ENCODE measurements at places on chromosomes 3 and 15.

GRCh38 chr3:122322095-122323075 is 2.7 kb upstream of the CSTA start:
- peak; percentile 19 for DNase-seq

- no peak for DNase-seq
Observed at GRCh38 chr3:194031349-194031748, 104.6 kb upstream of the HES1 start.

- DNase-seq, result peak; percentile 23
Observed at GRCh38 chr3:186401556-186401955, 39.5 kb upstream of the DGKG start.

DNA sequence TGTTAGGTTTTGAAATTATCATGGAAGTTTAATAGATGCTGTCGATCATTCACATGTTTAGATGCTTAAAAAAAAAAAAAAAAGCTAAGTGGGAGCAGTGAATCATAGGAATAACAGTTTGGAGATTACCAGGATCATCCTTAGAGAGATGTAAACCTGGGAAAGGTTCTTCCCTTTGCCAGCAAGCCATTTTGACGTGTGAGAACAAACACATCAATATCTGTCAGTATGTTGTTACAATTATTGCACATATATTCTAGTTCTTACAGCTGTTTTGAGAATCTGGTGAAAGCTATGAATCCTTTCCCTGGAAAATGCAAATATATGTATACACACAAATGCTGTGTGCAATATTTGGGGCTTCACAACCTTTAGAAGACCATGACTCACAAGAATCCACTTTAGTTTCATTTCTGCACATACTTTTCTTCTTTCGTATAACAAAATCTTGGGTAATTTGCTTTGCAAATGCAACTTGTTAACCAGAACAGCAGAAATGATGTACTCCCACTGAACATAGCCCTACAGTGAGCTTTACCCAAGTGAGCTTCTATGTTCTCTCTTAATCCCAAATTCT is 12.0 kb downstream of the NFKBIZ start:
- DNase-seq, result no peak

- DNase-seq, result no peak
Observed at GRCh38 chr3:48966367-48966766, 23.7 kb upstream of the P4HTM start.

DNA sequence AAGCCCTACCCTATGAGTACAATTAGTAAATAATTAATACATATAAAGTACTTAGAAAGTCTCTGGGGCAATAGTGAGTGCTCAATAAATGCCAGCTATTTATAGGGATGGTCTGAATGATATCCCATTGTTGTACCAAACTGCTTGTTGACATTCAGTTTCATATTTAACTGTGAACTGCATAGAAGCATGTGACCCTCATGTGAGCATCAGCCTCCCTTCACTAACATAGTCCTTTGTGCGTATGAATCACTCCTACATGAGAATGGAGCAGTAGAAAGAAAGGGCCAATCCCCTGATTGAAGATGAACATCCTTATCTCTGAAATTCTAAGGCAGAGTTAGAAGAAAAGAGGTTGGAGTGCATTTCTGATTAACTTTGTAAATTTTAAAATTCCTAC is 68.7 kb upstream of the ATP10A start:
- no peak for DNase-seq

- DNase-seq, result no peak
Observed at GRCh38 chr15:44532689-44533088, 4.3 kb upstream of the EIF3J start.

DNA sequence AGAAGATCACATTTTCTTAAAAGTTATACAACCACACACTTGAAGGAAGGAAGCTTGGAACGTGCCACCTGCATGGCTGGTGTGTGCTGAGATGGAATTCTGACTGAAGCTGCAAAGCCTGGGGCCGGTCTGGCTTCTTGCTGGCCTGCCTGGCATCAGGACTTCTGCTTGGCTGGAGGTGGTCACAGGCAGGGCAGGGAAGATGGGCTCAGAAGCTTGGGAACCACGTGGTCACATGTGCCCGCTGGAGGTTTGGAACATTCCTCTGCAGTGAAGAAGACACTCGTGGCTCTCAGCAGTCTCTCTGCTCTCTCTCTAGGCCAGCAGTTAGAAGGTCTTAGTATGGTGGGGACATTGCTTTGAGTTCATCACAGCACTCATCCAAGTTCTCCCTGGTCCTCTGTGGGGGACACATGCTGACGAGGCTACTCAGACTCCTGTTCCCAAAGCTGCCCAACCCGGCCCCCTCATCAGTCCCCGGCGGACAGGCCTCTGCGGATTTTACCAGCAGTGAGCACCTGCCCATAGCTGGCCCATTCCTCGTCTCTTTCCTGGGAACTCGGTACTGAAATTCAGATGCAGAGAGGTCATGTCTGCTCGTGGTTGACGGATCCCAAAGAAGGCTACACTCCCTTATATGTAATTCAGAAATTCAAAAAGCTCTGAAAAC is 229.0 kb downstream of the ADAMTS17 start:
- DNase-seq, result no peak

DNA sequence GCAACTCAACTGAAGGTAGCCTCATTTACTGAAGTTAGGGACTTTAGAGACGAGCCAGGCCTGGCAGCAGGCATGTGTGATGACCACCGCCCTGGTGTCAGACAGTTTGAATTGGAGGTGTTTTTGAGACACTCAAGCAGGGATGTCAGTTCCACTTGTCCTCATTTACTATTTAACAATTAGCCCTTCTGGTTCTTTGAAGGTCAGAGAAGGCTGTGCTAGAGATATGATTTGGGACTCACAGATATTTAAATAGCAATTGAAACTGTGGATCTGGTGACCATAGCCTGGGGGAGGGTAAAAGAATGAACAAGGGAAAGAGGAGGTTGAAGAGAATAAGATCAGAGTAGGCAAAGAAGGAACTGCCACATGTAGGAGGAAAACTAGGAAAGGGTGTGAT is 74.6 kb downstream of the REC114 start:
- DNase-seq, result no peak

GRCh38 chr3:161217496-161217895 is 3.6 kb upstream of the NMD3 start:
- DNase-seq, result no peak

DNA sequence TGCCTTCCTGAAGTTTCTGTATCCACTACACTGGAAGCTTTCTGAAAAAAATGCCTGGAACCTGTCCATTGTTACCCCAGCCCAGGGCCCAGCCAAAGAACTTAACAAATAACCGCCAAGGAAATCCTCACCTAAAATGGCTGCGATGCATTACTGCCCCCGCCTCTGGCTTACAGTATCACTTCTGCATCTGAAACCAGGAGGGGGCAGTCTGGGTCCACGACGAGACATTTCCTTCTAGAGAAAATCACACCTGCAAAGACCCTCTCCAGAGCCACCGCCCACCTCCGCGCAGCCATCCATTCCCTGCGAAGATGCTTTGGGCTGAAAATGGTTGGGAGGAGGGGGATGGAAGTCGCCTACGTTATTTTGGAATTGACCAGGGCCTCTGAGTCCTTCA is 22.4 kb upstream of the CELF6 start:
- DNase-seq, result peak; percentile 49

- DNase-seq, result peak; percentile 80
Observed at GRCh38 chr15:85330901-85331588, 49.4 kb upstream of the AKAP13 start.

DNA sequence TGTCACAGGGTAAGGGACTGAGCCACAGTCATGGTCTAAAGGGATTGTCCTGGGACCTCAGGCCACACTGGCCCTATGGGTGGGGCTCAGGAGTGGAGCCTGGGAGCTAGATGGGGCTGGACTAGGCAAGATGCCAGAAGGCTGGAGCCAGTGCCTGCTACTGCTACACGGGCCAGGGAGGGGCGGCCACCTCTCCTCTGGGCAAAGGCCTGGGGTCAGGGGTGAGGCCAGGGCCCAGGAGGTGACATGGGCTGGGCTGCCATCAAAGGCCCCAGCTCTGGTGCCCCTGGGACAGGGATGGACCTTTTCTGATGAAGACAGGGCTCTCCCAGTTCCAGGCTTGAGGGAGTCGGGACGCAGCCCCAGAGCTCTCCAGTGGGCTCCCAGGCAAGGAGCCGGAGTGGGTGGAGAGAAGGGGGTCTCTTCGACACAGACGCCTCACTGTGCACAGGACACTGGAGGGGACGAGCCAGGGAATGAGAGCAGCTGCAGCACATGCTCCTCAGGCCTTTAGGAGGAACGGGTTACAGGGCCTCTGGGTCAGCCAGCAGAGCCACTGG is 62.1 kb upstream of the IQSEC1 start:
- DNase-seq, result no peak

DNA sequence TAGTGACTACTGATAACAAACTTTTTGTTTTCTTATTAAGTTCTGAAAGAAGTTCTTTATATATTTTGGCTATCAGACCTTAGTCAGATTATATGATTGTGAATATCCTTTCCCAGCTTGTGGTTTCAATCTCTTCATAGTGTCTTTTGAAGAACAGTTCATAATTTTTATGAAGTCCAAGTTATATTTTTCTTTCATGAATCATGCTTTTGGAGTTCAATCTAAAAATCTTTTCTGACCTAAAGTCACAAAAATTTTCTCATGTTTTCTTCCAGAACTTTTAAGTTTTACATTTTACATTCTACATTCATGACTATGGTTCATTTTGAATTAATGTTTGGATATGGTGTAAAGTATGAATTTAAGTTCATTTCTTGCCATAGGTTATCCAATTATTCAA is 34.2 kb upstream of the OCA2 start:
- no peak for DNase-seq

- DNase-seq, result no peak
Observed at GRCh38 chr3:154786724-154787123, 293.4 kb upstream of the MME start.

DNA sequence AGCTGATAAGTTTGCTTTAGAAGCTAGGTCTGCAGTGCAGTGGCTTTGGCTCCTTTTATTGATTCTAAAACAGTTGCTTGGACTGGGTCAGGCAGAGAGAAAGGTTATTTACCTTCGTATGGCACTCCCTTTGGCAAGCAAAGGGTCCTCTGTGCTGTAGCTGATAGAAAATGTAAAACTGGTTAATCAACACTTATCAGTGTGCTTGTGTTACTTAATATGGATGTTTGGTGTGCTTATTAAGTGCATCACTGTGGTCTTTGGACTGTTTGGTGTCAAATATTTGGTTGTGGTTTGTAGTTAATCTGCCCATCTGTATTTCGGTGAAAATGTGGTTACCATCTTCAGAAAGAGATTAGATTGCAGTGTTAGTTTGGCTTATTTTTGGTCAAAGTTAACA is 16.0 kb downstream of the UBE2E2 start:
- DNase-seq, result no peak

GRCh38 chr15:28885630-28886430 is at the start of gene APBA2:
APBA2 (plus strand) TSS chr15:28885974; CDS start chr15:29053885, 167,911 bp downstream.
- DNase-seq, result peak; percentile 59

- no peak for DNase-seq
Observed at GRCh38 chr3:127870156-127870555, 44.9 kb upstream of the KBTBD12 start.

GRCh38 chr3:10140996-10141546 is 507 bp upstream of the VHL start:
- no peak for DNase-seq

DNA sequence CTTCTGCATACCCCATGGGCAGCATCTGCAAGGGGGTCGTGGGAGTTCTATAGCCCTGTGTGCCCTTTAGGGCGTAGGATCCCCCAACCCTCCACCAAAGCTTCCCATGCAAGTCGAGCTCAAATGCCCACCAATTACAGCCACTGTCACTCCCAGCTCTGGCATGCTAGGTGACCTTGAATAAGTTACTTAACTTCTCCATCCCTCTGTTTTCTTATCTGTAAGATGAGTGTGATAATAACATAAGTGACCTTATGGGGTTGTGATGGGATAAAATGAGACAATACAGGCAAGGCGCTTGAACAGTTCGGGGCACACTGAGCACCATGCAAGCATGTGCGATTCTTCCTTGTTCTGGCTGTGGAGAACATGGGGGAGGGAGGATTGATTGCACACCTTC is 74.8 kb upstream of the POMGNT2 start:
- no peak for DNase-seq

- DNase-seq, result no peak
Observed at GRCh38 chr15:44068347-44068746, 126.7 kb downstream of the FRMD5 start.

GRCh38 chr3:13972679-13973379 is 93.0 kb upstream of the WNT7A start:
- no peak for DNase-seq

GRCh38 chr3:29183346-29184087 is 97.4 kb upstream of the RBMS3 start:
- DNase-seq, result peak; percentile 56

DNA sequence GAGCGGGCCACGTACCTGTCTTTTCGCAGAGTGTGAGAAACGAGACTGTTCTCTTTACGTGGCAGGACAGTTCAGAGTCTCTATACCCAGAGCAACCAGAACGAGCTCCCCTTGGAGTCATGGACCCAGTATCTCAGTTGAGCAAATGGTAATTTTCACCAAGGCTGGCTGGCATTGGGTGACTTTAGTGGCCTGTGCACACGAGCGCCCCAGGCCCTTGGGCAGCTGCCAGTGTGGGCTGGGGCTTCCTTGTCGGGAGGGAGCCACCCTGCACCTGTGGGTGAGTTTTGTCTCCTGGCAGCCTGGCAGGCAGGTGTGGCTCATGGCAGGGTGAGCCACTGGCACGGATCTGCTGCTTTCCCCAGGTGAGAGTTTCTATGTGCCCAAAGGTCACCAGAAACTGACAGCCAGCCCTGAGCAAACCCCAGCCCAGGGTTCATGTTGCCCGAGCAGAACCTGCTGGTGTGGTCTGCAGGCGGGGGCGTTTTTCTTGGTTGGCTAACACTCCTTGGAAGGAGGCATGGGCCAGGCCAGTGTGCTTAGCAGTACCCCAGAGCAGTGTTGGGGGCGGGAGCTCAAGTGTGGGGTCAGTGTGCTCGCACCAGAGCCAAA is 135.0 kb downstream of the TJP1 start:
- no peak for DNase-seq

GRCh38 chr3:131883086-131883485 is 151.7 kb downstream of the CPNE4 start:
- DNase-seq, result no peak

DNA sequence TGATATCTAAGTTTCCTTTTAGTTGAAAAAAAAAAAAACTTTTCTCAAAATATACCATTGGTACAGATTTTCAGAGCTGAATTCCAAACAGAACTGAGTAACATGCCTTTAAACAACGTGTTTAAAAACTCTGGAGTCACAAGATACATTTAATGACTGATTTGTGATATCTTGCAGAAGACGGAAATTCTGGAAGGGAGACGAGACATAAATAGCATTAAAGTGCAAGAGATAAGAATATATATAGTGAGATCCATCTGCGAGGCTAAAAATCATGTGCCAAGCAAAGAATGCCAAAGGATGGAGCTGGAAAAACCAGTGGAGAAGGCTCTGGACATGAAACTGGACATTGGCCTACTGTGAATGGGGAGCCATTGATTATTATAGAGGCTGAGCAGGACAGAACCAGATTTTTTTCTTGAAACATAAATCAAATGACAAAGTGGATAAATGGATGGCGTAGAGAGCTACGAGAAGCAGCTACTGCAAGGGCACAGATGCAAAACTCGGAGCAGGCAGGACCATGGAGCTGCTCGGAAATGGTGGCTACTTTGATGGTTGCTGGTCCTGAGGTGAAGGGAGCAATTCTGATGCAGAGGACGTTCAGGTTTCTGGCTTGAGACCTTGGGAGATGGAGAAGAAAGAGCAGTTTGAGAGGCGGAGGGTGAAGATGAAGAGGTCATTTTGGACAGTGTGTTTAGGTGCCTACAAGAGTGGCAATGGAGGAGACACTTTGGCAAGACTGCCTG is 88.8 kb downstream of the CPN2 start:
- DNase-seq, result no peak

GRCh38 chr3:116280130-116280740 is 165.1 kb downstream of the LSAMP start:
- DNase-seq, result no peak

- no peak for DNase-seq
Observed at GRCh38 chr15:83913034-83913632, 259.2 kb downstream of the ADAMTSL3 start.

All from activated CD4-positive, alpha-beta T cell treated with anti-CD3 and anti-CD28 coated beads for 48 hours (primary cell).